ENCODE measurements at places on chromosomes 7 and 10.

DNA sequence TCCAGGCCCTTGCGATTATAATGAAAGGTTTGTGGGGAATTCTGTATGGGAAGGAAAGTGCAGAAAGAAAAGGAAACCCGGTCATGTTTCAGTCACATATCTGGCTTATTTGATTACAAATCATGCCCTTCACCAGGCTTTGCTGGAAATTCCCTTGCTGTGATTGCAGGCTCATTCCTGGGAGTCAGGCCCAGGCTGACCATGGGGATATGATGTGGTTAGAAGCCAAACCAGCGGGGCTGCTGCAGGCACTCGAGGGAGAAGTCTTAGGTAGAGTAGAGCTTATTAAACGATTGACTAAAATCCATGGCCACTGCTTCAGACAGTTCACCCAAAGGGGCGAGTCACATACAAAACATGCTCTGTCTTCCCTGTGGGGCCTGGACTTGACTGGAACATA, 16.2 kb downstream of the PKD1L1 start:
- DNase-seq: no peak

DNA sequence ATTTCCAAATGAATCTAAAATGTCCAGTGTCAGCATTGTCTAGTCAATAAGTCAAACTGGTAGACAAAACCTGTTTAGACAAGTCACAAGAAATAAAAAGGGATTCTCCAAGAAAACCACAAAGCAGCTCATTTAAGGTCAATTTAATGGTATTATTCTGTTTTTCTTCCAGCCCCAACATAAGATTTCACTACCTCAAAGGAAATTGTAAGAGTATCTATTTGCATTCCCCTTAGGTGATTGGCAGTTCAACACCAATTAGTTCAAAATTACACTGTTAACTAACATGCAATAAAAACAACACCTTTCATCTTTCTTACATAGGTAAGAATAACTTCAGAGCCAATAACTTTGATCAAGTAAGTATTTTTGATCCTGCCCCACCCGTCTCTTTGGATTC, 106.3 kb downstream of the RNF32 start:
- DNase-seq: no peak

- no peak for DNase-seq
These were observed 401.1 kb downstream of the PARD3 start for GRCh38 chr10:34413756-34414587.

- no peak for DNase-seq
These were observed 32.5 kb downstream of the RGS10 start for GRCh38 chr10:119509909-119510451.

DNA sequence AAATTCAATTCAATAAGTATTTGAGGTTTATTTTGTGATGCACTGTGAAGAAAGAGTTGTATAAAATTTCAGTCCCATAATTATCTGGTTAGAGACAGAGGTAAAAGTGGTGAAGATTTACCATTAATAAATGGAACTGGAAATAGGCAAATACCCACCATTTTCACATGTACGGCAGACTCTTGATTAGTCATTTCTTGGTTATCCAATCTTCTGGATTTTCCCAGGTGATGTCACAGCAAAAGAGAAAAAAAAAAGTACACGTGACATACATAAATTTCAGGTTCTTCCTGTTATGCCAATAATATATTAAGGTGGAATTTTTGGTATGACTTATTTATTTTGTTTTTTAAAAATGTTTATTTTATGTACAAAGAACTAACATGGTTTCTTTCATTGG, 26.8 kb downstream of the NT5C3A start:
- DNase-seq: no peak
